ENCODE measurements at places on chromosomes 3 and 15.

GRCh38 chr15:92879949-92880725 is 20.0 kb upstream of the CHD2 start:
- peak; percentile 73 for DNase-seq

DNA sequence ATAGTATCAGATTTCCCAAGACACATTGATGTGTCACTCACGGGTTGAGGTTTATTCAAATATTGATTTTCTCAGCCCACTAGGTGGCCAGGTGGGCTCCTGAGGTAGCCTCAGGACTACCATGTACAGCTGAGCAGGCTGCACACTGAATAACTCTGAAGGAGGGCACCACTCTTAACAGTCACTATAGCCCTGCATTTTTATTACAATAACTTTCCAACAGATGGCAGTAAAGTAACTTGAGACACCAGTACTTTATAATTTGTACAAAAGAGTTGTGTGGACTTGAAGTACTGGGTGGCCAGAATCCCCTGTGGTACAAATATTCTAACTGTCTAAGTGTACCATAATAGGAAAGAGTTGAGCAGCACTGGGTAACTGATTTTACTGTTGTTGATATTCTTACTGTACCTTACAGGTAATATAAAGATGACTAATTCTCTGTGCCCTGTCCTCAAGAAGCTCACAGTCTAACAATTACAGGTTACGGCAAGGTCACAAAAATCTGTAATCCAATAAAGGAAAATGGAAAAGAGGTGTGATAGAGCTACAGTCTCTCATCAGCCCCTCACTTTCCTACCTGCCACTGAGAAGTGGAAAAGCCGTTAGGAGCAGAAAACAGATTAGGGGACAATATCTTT is 76.0 kb downstream of the ETFA start:
- no peak for DNase-seq

DNA sequence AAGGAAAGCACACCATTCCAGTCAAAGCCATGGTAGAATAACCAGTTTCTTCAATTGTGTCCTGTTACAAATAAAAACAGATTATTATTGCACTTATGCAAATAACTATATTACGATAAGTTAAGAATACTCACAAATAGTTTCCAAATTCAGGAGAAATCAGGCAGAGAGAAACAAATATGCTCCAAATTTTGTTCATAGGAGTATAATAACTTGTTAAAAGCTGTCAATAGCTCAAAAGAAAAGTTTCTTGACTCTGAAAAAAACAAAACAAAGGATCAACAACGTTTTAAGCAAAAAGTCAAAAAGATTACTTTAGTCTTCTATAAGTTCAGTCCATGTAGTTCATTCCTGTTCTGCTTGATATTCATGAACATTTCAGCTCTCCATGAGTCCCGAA is 59.7 kb upstream of the BDH1 start:
- no peak for DNase-seq

- DNase-seq, result no peak
Observed at GRCh38 chr15:81911022-81911971, 134.5 kb downstream of the MEX3B start.
